Naive thymus-derived CD8-positive, alpha-beta T cell (primary cell): ENCODE measurements at places on chromosomes 3 and 15. TPM values are rescaled to one million over a fixed set of nuclear protein-coding genes. Genes with fewer than 3 reads are reported as not detected.

Gene CA12
- total RNA-seq = not detected

Gene EFL1
- 22.6 TPM for total RNA-seq

GRCh38 chr3:2578560-2578959 is 479.9 kb downstream of the CNTN4 start:
- DNase-seq = no peak

- no peak for DNase-seq
These were observed 30.1 kb upstream of the ADAMTS7 start for GRCh38 chr15:78841376-78841706.

DNA sequence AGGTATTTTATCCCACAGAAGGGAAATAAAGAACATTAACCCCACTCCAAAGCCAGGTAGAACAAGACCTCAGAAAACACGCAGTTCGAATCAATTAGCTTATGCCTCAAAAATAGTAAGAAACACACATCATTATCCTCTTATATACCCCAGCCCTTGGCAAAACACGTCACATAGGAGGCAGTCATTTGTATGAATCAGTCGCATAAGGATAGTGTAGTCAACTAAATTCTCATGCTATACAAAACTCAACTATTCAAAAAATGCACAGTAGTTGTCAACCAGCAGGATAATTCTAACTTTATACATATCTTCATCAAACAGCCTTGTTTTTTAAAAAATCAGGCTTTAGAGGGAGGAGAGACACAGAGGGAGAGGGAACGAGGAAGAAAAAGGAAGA is 298.4 kb downstream of the FOXP1 start:
- no peak for DNase-seq

- no peak for DNase-seq
These were observed 88.8 kb downstream of the CPN2 start for GRCh38 chr3:194262176-194262924.

- DNase-seq = no peak
These were observed 217.9 kb downstream of the THSD4 start for GRCh38 chr15:71333136-71333700.
